A673 (cell line): ENCODE measurements at places on chromosomes 11 and 22.

DNA sequence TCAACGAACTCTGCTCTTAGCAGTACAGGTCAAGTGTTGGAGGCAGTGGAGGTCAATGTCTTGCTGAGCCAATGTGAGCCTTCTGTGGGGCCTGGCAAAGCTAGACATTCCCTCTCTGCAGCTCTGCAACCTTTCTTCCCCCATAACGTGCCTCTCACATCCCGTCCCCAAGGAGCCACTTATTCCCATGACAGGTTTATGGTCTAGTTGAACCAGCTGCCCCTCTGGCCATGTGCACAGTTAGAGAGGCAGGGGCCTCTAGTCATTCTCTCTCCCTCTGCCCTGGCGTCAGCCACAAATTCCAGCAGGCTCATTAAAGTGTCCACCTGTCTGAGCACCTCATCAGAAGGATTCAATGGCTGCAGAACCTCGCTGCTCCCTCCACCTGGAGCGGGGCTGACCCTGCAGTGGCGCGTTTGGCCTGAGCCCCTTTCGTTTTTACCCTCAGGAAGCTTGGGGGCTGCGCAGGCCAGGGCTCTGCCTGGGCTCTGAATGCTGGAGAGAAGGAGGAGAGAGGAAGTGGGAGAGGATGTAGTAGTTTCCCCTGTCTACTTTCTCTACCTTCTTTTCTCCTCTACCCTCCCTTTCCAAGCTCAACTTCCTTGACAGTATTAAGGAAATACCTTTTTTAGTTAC is 302.1 kb upstream of the B3GAT1 start:
- no peak for DNase-seq

DNA sequence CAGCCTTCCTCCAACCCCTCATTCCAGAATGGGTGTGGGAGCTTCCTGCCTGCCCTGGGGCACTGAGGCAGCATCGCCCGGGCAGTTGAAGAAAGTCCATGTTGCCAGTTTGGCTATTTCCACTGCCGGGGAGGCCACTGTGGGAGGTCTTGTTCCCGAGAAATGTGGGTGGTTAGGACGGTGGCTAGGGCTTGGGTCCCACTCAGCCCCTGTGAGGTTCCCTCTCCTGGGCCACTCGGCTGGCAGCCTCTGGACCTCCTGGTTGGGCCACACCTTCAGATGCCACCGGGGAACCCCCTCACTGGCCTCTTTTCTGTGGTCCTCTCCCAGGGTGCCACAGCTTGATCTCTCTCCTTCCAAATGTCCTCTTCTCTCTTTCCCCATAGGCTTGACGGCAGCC is 5.1 kb upstream of the PPP6R3 start:
- no peak for DNase-seq

DNA sequence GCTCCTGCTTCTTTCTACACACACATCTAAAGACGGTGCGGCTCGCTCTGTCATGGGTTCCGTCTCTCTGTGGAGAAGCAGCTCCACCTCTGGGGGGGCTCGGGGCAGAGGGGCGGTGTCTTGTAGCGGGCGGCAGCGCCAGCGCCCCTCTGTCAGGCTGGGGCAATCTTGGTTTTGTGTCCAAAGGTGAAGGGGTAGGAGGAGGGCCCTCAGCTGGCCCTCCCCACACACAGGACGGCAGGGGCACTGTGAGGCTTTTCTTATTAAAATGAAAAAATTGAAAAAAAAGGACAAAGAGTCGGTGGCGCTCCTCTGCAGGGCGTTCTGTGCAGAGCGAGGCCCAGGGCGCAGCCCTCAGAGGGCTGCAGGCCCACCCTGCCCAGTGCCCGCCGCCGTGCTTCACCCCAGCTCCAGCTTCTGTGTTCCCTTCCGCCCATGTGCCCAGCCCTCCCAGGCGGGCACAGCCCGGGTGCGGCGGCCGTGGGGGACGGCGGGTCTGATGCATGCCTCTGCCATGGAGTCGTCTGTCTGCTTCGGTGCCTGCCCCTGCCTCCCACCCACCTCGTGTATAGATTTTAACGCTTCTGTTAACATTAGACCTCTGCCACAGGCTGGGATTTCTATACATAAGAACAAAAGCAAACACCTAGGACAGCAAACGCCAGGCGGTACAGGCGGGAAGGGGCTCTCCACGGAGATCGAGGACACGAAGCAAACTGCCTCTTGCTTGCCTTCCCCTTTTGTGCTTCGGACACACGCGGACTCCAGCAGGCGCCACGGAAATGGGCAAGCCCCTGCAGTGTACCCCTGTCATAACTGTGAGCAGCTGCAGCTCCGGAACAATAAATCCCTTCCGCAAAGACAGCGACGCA is 24.5 kb downstream of the MOB2 start:
- DNase-seq, result no peak

- no peak for DNase-seq
Measured at GRCh38 chr11:60771879-60772525, 13.1 kb upstream of the MS4A10 start.

DNA sequence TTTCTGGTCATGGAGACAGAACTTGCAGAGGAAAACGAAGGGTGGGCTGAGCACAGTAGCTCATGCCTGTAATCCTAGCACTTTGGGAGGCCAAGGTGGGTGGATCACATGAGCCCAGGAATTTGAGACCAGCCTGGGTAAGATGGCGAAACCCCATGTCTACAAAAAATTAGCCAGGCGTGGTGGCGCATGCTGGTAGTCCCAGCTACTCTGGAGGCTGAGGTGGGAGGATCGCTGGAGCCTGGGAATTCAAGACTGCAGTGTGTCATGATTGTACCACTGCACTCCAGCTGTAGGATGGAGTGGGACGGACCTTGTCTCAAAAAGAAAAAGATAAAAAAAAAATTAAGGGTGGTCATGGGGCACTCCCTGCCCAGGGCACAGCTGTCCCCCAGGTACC is 5.9 kb downstream of the SERPINH1 start:
- DNase-seq, result no peak

DNA sequence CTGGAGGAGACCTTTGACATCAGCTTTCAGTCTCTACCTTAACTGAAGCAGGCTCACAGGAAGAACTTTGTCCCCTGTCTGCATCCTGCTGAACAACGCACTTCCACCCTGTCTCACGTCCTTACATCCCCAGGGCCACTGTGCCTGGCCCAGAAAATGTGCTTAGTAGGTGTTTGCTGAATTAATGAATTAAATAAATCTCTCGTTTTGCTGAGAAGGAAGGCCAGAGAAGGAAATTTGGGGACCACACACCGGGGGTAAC is 54.3 kb upstream of the CREB3L1 start:
- DNase-seq, result no peak

DNA sequence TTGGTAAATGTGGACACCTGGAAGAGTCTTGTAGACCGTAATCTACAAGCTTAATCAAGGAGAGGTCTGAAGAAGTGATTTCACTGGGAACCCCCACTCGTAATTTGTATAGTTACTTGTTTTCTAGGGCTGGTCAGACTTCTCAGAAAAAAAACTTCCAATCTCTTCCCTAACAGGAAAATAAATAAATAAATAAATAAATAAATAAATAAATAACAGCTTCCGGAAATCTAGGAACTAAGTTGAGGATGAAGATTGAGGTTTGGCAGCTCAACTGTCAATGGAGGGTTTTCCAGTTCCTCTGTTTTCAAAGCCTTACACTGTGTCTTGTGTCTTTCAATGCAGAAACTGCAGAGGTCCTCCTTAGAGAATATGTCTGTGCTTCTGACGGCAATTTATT is 17.7 kb upstream of the TYR start:
- DNase-seq, result no peak

- peak; percentile 46 for DNase-seq
Measured at GRCh38 chr11:10076458-10077141, 217.4 kb downstream of the SBF2 start.

GRCh38 chr11:83150450-83150849 is 6.5 kb upstream of the PCF11 start:
- no peak for DNase-seq

- DNase-seq, result peak; percentile 67
Measured at GRCh38 chr11:111921541-111922230, 3.0 kb downstream of the C11orf52 start.

- no peak for DNase-seq
Measured at GRCh38 chr11:93727985-93728791, 13.1 kb downstream of the TAF1D start.

DNA sequence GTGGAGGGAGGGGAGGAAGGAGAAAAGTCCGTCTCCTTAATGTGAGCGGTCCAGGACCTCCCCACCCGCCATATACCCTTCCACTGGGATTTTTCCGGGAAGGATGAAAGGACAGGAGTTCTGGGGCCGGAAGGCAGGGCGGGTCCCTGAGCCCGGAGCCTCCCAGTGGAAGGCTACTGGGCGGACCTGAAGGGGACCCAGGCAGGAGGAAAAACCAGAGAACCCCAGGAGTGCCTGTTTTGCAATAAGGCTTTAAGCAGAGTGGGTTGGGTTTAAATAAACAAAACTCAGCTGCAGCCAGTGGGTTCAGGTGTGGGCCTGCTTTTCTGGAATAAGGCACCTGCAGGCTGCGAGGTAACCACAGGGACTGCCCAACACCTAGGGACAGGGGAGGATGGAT is 1.7 kb upstream of the CELSR1 start:
- DNase-seq, result no peak

DNA sequence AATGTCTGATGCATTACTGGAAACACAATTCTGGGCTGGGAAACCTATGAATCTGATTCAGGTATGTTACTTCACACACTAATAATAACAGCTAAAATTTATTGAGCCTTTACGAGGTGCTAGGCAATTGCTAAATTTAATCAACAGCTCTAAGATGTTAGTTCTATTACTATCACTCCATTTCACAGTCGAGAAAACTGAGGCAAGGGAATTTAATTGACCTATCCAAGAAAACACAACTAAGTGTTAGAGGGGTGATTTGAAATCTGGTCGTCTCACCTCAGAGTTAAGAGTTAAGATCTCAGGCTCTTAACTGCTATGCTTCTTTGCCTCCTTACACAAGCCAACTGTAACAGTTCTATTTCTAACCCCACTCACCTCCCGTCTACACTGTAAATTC is 8.8 kb downstream of the MAML2 start:
- no peak for DNase-seq

- DNase-seq, result no peak
Measured at GRCh38 chr11:13672576-13673210, 4.2 kb downstream of the FAR1 start.

GRCh38 chr11:110463153-110463552 is 33.4 kb downstream of the FDX1 start:
- peak; percentile 87 for DNase-seq

DNA sequence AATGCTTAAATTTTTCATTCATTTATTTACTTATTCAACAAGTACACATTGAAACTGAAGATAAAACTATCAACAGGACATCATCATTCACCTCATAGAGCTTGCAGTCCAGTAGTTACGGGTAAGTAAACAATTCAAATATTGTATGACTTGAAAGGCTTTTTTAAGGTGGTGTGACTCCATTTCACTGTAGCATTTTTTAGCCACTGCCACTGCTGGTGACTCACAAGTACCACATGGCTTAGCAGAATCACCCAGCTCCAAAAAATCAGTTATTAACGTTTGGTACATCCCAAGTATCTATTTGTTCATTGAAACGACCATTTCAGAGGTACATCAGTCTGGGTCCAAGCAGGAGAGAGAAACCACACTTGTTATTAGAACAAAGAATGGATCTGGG is 427.9 kb upstream of the DDI1 start:
- DNase-seq, result no peak

DNA sequence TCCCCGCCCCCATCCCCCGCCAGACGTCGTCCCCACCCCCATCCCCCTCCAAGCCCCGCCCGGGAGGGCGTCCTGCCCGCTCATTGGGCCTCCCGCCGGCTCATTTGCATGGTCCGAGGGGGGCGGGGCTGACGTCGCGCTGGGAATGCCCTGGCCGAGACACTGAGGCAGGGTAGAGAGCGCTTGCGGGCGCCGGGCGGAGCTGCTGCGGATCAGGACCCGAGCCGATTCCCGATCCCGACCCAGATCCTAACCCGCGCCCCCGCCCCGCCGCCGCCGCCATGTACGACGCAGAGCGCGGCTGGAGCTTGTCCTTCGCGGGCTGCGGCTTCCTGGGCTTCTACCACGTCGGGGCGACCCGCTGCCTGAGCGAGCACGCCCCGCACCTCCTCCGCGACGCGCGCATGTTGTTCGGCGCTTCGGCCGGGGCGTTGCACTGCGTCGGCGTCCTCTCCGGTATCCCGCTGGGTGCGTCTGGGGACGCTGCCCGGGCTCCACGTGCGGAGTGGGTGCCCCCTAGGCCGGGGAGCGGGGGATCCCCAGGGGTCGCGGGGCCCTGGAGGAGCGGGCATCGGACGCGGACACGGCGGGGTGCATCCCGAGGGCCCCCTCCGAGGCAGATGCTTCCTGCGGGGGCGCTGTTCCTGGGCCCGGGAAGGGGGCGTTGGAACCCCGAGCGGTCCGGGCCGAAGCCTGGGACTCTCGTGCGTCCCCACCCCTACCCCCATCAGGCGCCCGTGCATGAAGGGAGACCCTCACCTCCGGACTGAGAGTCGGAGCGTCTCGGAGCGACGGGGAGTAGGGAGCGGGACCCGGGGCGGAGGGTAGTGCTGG is at the start of gene PNPLA3:
TSS of gene PNPLA3 (plus strand) at position 175 of the 834 bp plus-strand sequence. CDS start at position 282, 107 bp downstream.
- peak; percentile 92 for DNase-seq

DNA sequence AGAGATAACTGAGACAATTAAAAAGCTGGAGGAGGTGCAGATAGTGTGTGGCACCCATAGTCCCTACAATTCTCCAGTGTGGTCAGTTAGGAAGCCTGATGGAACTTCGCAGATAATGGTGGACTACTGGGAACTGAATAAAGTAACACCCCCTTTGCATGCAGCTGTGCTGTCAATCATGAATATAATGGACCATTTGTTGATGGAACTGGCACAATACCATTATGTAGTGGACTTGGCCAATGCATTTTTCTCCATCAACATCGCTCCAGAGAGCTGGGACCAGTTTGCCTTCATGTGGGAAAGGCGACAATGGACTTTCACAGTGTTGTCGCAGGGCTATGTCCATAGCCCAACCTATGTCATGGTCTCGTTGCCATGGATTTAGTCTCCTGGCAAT is 324.2 kb downstream of the TMEM135 start:
- DNase-seq, result no peak

- no peak for DNase-seq
Measured at GRCh38 chr11:32033067-32033466, 57.8 kb upstream of the RCN1 start.

GRCh38 chr11:22878604-22879003 is 18.3 kb upstream of the CCDC179 start:
- DNase-seq, result no peak

GRCh38 chr11:110878513-110878912 is 166.3 kb upstream of the ARHGAP20 start:
- no peak for DNase-seq
